ENCODE measurements at places on chromosomes 6 and 20. TPM values are rescaled to one million over a fixed set of nuclear protein-coding genes. Genes with fewer than 3 reads are reported as not detected.

DNA sequence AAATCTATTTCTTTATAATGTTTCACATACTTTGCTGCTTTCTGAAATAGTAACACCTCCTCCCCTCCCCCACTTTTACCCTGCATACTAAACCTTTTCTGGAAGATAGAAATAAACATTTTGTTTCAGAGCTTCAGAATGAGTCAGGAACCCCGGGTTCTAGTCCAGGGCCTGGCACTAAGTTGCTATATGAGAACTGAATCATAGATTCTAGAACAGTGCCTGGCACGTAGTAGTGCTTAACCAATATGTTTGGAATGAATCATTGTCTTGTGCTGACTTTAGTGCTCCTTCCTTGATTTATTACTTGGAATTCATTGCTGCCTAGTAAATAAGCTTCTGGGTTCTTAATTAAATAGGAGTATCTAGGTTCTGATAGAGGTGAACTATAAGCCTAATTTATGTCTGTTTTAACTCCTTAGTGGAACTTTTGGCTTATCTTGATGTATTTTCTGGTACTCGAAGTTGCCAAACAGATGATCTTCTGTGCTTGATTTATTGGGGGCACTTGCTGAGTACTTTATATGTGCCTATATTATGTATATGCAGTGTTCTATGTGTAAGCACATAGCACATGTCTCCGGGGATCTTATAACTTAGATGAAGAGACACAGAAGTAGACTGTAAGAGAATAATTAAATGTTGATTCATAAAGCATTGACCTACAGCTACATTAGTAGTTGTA lies 18.6 kb downstream of the TAB2 start:
- DNase-seq: peak; percentile 81

- DNase-seq: no peak
These were observed 187.6 kb upstream of the RIMS1 start for GRCh38 chr6:71698702-71699101.

GRCh38 chr6:144193181-144193580 lies 42.9 kb downstream of the STX11 start:
- no peak for DNase-seq

GRCh38 chr6:143549221-143549948 lies 37.9 kb upstream of the FUCA2 start:
- no peak for DNase-seq

DNA sequence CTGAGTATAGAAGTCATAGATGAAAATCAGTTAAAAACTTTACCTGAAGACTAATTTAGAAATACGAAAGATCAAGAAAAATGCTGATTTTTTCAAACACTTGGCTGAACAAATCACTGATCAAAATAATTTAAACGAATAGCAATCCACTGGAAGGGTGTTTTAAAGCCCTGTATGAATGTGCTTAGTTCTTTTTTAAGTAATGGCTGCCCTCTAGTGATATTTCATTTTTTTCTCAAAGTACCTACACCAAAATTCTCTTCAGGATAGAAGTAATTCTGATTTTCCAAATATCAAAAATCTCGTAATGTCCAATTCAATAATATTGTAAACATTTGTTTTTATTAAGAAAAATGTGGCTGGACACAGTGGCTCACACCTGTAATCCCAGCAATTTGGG lies 32.5 kb downstream of the AKAP7 start:
- DNase-seq: peak; percentile 2

GRCh38 chr6:112466373-112467151 lies 119.4 kb downstream of the RFPL4B start:
- peak; percentile 75 for DNase-seq

GRCh38 chr6:158518191-158519127 lies 41.4 kb upstream of the TMEM181 start:
- DNase-seq: peak; percentile 71

GRCh38 chr20:32184961-32185603 lies 22.5 kb downstream of the PLAGL2 start:
- DNase-seq: no peak

- no peak for DNase-seq
These were observed 45.6 kb upstream of the CD93 start for GRCh38 chr20:23131766-23132165.

DNA sequence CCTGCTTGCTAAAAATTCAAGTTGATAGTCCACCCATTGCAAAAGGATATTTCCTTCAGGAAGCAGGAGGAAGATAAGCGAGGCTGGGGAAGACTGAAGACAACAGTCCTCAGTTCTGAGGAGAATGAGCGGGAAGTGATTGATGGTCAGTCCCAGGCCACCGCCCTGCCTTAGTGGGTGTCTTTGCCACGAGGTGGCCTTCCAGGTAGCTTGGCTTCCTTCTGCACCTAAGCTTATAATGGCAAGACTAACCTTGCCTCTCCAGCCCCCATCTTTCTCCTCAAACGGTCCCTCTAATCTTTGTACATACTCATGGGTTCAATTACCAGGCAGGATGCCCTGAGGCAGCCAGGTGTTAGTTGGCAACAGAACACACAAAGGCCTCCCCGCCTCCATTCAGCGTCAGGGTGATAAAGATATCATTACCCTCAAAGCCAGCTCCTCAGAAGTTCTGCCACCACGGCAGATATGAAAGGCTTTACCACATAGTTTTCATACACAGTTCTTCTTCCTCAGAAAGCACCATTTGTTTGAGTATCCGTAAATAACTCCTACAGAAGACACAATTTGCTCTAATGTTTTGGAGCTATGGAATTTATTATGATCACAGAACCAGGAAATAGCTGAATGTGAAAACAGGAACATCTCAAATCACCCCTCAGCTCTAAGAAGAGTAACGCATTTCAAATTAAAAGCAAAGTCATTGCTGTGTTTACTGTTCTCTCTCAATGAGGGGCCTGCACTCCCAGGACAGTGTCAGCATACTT lies 249.4 kb downstream of the ATXN1 start:
- no peak for DNase-seq

- no peak for DNase-seq
These were observed 731.9 kb upstream of the FLRT3 start for GRCh38 chr20:15069355-15069754.

DNA sequence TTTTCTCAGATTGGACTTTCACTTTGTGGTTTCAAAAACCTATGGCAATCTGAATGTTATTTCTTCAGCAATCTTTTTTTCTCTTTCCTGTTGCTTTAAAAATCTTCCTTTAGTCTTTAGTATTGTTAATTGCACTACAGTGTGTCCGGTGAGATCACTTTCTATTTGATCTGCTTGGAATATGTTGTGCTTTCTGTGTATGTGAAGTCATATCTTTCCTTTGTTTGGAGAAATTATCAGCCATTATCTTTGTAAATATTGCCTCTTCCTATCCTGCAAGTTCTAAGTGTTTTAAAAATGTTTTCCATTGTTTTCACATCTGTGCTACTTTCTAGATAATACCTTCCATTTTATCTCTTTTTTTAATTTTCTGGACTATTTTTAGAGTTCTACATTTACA lies 171.4 kb upstream of the PRSS16 start:
- no peak for DNase-seq

DNA sequence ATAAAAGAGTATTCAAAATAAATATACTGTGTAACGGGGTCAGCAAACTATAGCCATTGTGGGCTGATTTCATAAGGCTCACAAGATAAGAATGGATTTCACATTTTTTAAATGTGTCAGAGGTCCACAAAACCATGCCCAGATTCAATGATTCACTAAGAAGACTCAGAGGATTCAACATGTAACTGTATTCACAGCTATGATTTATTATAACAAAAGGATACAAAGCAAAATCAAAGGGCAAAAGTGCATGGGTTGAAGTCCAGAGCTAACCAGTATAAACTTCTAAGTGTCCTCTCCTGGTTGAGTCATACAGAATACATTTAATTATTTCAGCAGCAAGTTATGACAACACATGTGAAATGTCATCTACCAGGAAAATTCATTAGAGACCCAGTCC lies 49.2 kb downstream of the TBC1D32 start:
- no peak for DNase-seq

DNA sequence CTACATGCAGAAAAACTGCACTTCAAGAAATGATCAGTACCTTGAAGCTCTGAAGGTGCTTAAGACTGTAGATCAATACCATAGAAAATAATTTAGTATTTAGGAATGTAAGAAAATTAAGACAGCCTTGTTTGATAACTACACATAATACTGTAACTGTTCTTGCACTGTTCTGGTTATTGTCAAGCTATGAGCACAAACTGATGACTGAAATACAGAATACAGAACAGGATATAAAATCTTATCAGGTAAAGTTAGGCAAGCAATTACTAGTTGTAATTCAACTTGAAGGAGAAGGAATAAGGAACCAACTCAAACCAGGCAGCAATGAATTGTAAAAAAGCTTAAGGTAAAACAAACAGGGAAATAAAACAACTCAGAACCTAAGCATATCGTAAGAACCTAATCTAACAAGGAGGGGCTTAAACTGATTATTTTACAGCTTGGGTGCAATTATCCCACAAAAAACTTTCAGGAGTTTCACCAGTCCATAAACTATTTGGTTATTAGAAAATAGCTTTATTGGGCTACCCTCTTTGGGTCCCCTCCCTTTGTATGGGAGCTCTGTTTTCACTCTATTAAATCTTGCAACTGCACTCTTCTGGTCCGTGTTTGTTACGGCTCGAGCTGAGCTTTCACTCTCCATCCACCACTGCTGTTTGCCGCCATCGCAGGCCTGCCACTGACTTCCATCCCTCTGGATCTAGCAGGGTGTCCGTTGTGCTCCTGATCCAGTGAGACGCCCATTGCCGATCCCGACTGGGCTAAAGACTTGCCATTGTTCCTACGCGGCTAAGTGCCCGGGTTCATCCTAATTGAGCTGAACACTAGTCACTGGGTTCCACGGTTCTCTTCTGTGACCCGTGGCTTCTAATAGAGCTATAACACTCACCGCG lies 97.7 kb downstream of the ATG5 start:
- DNase-seq: no peak

DNA sequence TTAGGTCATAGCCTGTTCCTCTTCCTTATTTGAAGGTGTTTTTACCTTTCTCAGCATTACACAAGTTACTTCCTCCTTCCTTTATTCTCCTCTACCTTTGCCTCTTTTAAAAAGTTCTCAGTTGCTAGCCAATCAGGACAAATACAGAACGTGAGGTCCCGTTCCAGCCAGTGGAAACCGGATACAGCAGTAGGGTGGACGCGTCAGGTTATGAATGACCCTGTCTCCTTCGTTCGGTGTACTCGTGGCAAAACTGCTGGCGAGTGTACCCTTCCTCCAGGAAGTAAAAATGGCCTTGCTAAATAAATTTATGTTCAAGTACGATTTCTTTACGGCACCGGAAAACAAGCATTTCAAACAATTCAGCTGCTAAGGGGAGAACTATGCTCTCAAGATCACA lies 77.0 kb upstream of the MLN start:
- no peak for DNase-seq

- DNase-seq: peak; percentile 28
These were observed 180.4 kb downstream of the SASH1 start for GRCh38 chr6:148523048-148523447.

GFOD1 gene
- total RNA-seq: 21.8 TPM

PTGIS gene
- total RNA-seq: 0.18 TPM

B3GALT4 gene
- total RNA-seq: 8.4 TPM

RAB44 gene
- not detected for total RNA-seq

Data from PC-3 (cell line).